ENCODE measurements at places on chromosomes 1 and 21.

DNA sequence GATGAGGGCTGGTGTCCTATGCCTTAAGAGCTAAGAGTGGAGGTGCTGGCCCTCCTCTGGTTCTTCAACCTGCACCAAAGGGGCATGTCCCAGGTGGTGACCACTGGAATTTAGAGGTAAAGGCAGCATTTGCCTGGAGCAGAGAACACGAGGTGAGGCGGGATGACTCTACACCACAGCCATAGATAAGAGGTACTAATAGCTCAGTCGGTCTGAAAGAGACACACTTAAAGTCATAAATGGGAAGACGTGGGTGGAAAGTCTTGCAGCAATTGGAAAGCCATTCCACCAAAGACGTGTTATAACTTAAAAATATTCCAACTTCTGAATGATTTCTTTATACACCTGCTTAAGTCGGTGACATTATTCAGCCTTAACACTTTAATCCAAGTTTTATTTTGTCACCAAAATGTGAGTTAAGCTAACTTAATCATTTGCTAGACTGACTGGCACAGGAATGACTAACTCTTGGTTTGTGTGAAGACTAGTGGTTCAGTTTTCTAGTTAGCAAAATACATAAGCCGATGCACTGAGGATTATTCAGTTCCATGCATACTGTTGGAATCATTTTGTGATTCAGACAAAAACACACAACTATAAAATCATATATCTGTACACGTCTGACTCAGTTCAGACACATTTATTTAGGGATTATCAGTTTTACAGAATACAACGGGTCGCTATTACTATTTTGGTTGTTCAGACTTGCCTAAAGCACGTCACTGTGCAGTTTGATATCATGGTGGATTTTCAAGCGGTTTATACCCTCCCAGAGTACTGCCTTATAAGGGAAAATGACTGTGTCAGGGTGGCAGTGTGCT, 4.6 kb upstream of the ETS2 start:
- DNase-seq = no peak

DNA sequence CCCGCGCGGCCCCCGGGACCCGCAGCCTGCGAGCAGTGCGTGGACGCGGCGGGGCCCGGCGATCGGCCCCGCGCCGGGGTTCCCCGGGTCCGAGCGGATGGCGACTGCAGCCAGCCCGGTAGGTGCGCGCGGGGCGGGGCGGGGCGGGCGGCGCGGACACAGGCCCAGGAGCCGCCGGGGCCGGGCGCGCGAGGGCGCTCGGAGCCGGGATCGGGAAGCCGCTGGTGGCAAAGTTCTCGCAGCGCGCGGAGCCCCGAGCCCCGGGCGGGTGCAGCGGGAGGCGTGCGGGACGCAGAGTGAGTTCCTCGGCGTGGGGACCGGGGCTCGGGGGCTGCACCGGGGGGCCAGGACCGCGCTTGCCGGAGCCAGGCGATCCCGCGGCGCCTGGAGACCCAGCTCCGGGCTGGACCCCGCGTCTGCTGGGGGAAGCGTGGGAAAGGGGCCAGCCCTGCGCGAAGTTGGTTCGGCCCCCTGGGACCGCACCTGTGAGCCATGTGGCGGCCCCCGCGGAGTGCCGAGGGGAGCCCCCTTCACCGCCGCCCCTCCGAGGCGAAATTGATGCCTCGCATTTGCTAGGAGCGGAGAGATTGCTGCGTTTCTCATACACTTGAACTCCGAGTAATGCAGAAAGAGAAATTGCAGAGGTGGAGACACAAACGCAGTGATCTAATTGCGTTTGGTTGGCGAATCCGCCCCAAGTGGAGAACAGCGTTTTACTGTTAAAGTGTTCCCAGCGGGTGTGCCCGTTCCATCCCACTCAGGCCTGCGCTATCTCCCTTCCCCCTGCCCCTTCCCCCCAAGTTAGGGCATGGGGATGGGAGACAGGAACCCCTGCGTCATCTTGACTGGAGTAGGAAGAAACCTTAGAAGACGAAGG, 228.9 kb upstream of the TMEM51 start:
- peak; percentile 68 for DNase-seq

GRCh38 chr1:41751804-41752513, 166.8 kb downstream of the HIVEP3 start:
- no peak for DNase-seq

DNA sequence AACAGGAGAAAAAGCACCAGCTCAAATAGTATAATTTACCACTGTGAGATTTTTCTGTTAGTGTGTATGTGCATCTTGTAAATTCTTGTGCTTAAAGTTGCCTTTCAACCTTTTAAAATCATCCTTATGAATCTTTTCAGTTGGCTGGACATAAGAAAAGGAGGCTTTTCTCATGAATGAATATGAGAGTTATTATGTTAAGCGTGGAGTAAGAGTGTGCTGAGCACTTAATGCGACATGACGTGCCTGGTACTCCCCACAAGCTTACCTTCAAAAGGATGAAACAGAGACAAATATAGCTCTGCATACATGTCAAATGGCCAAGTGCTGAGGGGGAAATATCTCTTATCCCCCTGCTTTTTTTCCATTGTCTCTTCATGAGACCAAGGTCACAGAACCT, 85.3 kb upstream of the ADGRL2 start:
- no peak for DNase-seq

DNA sequence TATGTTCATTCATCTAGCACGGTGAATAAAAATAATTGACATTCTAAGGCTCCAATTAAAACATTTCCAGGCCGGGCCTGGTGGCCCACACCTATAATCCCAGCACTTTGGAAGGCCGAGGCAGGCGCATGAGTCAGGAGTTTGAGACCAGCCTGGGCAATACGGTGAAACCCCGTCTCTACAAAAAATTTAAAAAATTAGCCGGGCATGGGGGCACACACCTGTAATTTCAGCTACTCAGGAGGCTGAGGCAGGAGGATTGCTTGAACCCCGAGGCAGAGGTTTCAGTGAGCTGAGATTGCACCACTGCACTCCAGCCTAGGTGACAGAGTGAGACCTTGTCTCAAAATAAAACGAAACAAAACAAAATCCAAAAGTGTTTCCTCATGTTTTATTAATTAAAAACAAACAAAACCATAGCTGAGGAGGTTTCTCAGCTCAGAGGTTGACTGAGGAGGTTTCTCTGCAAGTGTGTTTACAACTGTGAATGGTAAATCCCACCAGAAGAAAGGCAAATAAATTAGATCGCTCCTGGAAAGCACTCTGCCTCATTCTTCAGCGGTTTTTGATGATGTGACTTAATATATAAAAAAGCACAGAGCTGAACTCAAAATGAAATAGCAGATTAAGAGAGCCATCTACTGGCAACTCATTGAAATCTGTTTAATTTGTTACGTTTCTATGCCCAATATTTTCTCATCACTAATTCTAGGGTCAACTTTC, 37.7 kb upstream of the ATG4C start:
- no peak for DNase-seq

DNA sequence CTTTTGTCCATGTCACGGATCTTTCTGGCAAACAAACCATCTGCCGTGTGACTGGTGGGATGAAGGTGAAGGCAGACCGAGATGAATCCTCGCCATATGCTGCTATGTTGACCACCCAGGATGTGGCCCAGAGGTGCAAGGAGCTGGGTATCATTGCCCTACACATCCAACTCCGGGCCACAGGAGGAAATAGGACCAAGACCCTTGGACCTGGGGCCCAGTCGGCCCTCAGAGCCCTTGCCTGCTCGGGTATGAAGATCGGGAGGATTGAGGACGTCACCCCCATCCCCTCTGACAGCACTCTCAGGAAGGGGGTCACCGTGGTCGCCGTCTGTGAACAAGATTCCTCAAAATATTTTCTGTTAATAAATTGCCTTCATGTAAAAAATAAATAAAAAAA, 35.9 kb upstream of the NBL1 start:
- DNase-seq = no peak

DNA sequence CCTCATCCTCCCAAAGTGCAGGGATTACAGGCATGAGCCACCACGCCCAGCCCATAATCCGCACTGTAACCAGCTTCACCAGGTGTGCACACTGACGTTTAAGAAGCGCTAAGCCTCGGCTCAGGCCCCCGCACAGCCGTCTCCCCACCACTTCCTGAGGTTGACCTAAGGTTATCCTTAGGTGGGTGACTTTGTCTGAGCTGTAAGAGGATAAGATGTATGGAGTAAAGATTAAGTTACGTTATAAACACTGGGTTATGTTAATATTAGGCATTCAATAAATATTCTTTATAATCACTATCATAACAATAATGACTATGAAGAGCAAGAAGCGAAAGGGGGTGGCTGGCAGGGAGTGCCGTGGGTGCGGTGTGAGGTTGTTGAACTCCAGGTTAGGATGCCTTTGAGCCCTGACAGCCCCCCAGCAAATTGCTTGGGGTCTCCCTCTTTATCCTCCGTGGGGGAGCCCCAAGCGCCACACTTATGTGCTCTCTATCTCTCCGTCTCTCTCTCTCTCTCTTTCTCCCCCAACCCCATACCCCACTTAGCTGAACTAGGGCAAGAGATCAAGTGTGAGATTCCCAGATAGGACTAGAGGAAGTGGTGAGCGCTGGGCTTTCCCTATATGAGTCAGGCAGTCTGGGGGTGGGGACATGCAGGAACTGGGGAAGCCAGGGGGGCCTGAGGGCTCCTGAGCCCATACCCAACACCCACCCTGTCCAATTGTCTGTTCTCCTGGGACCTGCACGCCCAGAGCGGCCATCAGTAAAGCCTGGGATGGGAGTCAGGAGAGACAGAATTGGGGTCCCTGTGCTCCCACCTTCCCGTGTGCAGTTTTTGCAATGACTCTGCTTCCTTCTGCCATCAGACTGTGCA, 7.6 kb downstream of the EFHD2 start:
- DNase-seq = no peak

DNA sequence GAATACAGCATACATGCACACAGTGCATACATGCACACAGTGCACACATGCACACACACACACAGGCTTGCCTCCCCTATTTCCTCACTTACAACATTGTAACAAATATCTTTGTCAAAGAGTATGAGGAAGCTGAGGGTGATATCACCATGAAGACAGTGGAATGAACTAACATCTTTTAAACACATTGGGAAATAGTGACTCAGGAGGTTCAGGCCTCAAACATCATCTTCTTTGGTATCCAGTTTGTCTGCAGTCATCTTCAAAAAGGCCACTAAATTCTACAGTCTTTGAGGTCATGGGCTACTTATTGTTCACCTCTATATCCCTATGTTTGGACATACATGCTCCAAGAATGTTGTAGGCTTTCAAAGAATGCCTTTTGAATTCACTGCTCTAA, 2.1 kb upstream of the LCE2B start:
- DNase-seq = no peak

GRCh38 chr1:16013220-16013907, 4.5 kb downstream of the HSPB7 start:
- DNase-seq = no peak

GRCh38 chr1:12447849-12448312, 170.1 kb downstream of the DHRS3 start:
- no peak for DNase-seq

DNA sequence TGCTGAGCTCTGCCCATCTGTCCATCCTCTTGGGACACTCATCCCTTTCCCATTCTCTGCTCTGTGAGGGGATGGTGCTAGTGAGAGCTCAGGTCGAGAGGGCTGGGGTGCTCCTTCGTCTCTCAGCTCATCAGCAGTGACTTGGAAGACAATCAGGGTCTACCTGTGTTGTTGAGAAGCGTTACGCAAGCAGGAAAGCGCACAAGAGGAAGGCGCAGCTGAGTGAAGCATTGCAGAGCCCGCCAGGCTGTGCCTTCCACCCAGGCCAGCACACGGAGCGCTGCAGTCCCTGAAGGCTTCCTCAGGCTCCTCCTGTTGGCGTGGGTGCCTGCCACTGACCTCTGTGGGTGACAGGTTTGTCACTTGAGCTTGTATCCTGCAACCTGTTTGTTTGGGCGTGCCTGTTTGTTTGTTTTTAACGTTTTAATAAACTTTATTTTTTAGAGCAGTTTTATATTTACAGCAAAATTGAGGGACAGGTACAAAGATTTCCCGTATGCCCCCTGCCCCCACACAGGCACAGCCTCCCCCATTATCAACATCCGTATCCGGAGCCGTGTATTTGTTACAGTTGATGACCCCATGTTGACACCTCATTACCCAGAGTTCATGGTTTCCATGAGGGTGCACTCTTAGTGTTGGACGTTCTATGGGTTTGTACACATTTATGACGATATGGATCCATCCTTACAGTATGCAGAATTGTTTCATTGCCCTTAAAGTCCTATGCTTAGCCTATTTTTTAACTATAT, 36.7 kb downstream of the ADARB1 start:
- DNase-seq = no peak

GRCh38 chr1:68516066-68516465, 19.2 kb upstream of the DEPDC1 start:
- no peak for DNase-seq

- no peak for DNase-seq
Observed at GRCh38 chr1:18882486-18882885, 19.9 kb downstream of the ALDH4A1 start.

DNA sequence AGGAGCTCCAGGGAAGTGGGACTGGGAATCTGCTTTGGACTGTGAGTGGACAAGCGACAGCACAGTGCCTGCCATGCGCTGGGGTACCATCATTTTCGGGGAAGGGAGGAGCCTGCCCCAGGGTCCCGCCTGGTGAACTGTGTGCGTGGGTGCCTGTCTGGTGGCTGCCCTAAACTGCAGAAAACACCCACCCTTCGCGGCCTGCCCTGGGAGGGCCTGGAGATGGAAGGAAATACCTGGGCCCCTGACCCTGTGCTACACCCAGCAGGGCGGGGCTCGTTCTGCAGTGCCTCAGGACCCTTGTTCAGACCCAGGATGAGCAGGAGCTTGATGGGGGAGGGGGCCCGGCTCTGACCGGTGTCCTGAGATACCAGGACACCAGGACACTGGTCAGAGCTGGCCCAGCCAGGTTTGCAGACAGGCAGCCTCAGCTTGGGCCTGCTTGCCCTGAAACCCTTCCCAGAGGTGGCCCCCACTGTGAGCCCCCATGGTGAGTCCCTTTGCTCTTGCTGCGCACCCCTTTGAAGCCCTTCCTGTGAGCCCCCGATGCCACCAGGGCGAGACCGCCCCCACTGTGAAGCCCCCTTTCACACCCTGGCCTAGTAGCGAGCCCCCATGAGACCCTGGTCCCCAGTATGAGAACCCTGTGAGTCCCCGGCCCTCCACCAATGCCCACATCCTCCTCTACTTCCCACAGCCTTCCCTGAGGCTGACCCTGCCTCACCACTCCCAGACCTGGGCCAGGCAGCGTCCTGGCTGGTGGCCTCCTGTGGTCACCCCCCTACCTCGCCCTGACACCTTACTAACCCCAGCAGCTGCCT, 2.6 kb downstream of the GJC2 start:
- no peak for DNase-seq

GRCh38 chr1:236338096-236338495, 56.0 kb upstream of the EDARADD start:
- no peak for DNase-seq

GRCh38 chr1:76925825-76926224, 58.5 kb downstream of the ST6GALNAC5 start:
- no peak for DNase-seq

Measured in ecto neural progenitor cell (in vitro differentiated cells).